Urinary bladder (tissue), 4 donors: ENCODE measurements at places on chromosomes 7 and 10. TPM values are rescaled to one million over a fixed set of nuclear protein-coding genes. Genes with fewer than 3 reads are reported as not detected.

Gene TMEM270
- total RNA-seq = not detected

DNA sequence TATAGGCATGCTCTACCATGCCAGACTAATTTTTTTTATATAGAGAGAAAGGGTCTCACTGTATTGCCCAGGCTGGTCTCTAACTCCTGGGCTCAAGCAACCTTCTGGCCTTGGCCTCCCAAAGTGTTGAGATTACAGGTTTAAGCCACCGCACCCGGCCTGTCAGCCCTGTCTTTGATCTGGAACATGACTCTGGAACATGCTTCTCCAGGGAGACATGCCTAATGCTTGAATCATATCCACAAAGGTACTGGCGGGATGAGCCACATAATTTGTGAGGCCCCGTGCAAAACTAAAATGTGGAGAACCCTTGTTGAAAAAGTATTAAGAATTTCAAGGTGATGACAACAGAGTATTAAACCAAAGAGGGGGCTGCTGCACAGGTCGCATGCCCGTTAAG lies 282.8 kb downstream of the ARHGAP12 start:
- DNase-seq = no peak

DNA sequence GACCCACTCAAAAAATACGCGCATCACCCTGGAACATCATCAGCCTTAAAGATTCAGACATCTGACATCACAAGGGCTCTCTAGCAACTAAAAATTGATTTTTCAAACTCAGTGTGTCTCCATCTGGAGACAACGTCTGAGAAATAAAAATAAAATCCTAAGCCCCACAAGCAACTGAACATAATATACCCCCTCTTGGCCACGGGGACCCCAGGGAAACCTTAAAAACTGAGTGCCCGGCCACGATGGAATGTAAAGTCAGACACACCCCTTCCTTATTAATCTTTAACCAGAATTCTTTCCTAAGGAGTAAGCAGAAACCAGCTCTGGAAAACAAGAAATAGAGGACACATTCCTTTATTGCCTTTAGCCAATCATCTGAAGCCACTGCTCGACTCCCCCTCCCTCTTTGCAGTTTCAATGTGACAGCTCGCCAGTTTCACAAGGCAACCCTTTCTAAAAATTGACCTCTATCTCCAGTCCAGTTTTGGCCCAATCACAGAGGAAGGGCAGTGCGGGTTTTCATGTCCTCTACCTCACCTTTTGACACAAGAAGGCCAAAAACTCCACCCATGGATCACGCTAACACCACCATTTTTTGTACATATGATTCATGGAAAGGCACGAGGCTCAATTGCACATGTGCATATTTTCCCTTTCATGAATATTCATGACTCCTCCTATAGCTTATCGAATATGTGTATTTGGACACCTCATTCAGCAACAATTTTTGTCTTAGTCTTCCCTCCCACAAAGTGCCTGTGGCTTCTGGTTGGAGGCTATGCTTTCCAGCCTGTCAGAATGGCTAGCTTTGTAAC lies 24.2 kb downstream of the IFIT3 start:
- DNase-seq = no peak

Gene CNPY1
- total RNA-seq = 0.32 TPM

GRCh38 chr10:117201826-117202225 lies 4.5 kb downstream of the KCNK18 start:
- no peak for DNase-seq

- no peak for DNase-seq
These were observed 9.2 kb upstream of the DDIT4 start for GRCh38 chr10:72264536-72264935.

Gene SSBP1
- 124 TPM for total RNA-seq

- DNase-seq = no peak
These were observed 75.2 kb downstream of the MYL10 start for GRCh38 chr7:101553771-101554445.
